Left lung (tissue), 14 donors: ENCODE measurements at places on chromosomes 1 and 21. TPM values are rescaled to one million over a fixed set of nuclear protein-coding genes. Genes with fewer than 3 reads are reported as not detected.

DNA sequence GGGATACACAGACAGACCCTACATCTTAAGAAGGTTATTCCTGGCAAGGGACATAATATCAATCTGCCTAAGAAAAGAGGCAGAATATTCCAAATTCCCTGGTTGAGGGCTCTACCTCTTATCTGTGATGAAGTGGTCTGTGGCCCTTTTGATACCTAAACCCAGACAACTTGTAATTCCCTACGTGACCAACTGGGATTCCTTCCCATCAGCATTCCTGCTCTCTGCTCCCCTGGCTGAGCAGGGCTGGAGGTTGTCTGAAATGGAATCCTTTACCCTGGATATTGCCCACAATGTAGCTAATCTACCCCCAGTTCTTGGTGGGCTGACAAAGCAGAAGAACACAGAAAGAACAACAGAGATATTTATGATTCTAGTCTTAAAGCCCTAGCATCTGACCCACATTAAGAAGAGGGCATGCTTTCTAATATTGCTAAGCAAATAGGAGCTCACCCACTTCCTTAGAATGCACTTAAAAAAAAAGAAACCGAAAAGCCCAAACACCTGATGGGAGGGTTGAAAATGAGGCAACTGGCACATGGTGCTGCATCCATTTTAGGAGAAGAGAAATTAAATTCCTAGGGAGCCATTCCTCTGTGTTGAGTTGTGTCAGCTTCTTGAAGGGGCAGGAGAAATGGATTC lies 36.8 kb downstream of the GADD45A start:
- peaks cover 4% of the 10 kb centered on the region for H3K4me1 ChIP-seq
- H3K36me3 ChIP-seq: no peaks in the 10 kb centered on the region
- H3K27me3 ChIP-seq: no peaks in the 10 kb centered on the region
- no peak for DNase-seq
- H3K27ac ChIP-seq: no peak overlapping the region

DNA sequence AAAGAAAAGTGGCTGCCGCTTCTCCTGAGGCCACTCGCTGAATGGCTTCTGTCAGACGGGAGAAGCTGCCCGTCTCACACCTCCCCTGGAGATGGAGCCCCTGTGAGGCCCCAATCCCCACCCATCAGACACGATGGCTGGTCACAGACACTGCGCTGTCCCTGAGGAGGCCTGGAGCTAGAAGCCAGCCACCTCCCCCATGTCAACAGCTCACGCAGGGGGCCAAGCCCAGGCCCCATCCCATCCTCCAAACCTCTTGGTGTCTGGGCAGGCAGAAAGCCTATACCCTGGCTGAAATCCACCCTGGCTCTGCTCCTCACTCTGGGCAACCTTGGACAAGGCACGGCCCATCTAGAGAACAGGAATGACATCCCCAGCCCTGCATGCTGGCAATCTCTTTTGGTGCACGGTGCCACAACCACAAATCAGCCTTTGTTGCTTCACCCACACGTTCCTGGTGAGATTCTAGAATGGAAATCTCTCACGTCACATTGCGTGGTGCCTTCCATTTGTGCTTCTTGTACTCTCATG lies 273.9 kb upstream of the VAMP3 start:
- H3K4me1 ChIP-seq: no peaks in the 10 kb centered on the region
- no peak overlapping the region for H3K27ac ChIP-seq
- no peaks in the 10 kb centered on the region for H3K36me3 ChIP-seq
- DNase-seq: no peak
- H3K27me3 ChIP-seq: no peaks in the 10 kb centered on the region

GRCh38 chr1:218367118-218367517 lies 22.0 kb downstream of the TGFB2 start:
- H3K27ac ChIP-seq: no peak overlapping the region
- DNase-seq: no peak
- H3K4me1 ChIP-seq: peaks cover 21% of the 10 kb centered on the region
- no peak overlapping the region for H3K4me3 ChIP-seq

- no peaks in the 10 kb centered on the region for H3K4me1 ChIP-seq
- no peak overlapping the region for H3K4me3 ChIP-seq
- H3K27me3 ChIP-seq: no peaks in the 10 kb centered on the region
- no peaks in the 10 kb centered on the region for H3K36me3 ChIP-seq
- no peak overlapping the region for H3K27ac ChIP-seq
These were observed 52.4 kb downstream of the MAP3K21 start for GRCh38 chr1:233379869-233380438.

DNA sequence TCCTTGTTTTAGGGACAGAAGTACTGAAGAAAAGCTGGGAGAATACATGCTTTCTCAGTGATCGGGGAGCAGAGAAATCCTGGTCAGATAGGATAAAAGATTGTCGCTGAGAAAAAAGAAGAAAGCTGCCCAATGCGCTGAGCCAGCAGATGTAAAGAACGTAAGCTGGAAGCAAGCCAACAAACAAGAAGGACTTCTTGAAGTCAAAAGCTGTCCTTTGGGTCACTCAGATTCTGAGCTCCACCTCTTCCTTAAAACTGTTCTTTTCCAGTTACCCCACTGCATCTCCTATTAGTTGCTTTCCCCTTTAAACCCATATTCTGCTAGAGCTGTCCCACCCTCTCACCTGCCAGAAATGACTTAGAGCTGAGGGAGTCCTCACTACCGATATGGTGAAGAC lies 64.8 kb downstream of the GPR137B start:
- no peak overlapping the region for H3K27ac ChIP-seq
- H3K36me3 ChIP-seq: peaks cover 24% of the 10 kb centered on the region
- no peaks in the 10 kb centered on the region for H3K27me3 ChIP-seq
- no peak overlapping the region for H3K4me3 ChIP-seq
- peaks cover 4% of the 10 kb centered on the region for H3K4me1 ChIP-seq

GRCh38 chr1:25017436-25018109 lies 87.5 kb upstream of the RUNX3 start:
- H3K4me1 ChIP-seq: peaks cover 22% of the 10 kb centered on the region
- no peak overlapping the region for H3K27ac ChIP-seq
- H3K36me3 ChIP-seq: no peaks in the 10 kb centered on the region
- no peaks in the 10 kb centered on the region for H3K27me3 ChIP-seq
- no peak for DNase-seq
- no peak overlapping the region for H3K4me3 ChIP-seq

DNA sequence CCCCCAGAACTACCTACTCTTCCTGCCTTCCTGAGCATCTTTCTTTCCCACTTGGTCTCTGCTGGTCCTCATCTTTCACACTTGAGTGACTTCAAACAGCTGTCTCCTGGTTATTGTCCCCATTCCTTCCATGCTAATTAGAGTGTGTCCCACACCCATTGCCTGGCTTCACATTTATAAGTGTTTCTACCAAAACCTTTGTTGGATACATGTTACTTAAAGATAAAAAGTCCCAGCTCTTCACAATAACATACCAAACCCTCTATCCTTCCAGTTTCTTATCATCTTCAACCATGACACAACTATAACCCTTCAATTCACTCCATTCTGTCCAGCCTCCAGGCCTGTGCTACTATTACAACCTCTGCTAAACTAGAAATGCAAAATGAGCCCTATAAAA lies 41.0 kb downstream of the VCAM1 start:
- H3K27me3 ChIP-seq: no peaks in the 10 kb centered on the region
- no peaks in the 10 kb centered on the region for H3K4me1 ChIP-seq
- DNase-seq: no peak
- no peak overlapping the region for H3K4me3 ChIP-seq
- no peaks in the 10 kb centered on the region for H3K36me3 ChIP-seq

GRCh38 chr1:242456726-242457269 lies 67.7 kb downstream of the PLD5 start:
- DNase-seq: no peak
- no peaks in the 10 kb centered on the region for H3K36me3 ChIP-seq
- no peak overlapping the region for H3K27ac ChIP-seq

Gene BATF3
- 6.4 TPM for total RNA-seq

Gene ATP1A4
- total RNA-seq: not detected
